ENCODE measurements at places on chromosomes 13 and 19.

DNA sequence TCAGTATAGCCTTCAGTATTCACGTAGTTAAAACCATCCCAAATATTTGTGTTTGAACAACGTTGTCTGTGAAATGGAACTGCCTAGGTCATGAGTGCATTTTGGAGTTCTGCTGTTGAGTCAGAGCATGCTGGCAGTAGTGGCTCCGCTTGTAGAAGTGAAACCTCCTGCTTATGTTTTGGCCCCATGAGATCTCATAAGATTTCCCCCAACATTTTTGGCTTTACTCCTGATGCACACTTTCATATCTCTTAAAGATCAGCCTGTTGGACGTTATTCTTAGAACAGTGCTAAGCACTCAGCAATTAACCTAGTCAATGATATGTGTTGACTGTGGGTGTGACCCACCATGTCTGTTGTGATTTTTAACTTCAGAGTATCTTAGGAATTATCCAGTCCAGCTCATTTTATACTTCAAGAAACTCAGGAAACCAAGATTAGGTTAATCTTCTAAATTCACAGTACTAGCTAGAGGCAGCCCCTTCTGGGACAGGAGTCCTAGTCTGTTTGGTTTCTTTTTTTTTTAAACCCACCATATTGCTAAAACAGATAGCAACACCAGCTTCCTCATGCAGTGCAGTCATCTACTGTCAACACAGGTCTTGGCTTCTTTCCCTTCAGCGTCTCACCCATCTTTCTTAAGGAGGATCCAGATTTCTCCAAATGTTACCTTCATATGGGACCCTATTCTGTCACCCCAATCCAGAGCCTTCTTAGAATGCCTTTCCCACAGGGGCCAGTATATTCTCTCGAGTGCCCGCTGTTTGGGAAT, 26.2 kb downstream of the RAP2A start:
- no peak for DNase-seq

GRCh38 chr13:42650506-42650905, 76.6 kb downstream of the TNFSF11 start:
- no peak for DNase-seq

- no peak for DNase-seq
Observed at GRCh38 chr19:32222556-32222955, 122.9 kb upstream of the ZNF507 start.

DNA sequence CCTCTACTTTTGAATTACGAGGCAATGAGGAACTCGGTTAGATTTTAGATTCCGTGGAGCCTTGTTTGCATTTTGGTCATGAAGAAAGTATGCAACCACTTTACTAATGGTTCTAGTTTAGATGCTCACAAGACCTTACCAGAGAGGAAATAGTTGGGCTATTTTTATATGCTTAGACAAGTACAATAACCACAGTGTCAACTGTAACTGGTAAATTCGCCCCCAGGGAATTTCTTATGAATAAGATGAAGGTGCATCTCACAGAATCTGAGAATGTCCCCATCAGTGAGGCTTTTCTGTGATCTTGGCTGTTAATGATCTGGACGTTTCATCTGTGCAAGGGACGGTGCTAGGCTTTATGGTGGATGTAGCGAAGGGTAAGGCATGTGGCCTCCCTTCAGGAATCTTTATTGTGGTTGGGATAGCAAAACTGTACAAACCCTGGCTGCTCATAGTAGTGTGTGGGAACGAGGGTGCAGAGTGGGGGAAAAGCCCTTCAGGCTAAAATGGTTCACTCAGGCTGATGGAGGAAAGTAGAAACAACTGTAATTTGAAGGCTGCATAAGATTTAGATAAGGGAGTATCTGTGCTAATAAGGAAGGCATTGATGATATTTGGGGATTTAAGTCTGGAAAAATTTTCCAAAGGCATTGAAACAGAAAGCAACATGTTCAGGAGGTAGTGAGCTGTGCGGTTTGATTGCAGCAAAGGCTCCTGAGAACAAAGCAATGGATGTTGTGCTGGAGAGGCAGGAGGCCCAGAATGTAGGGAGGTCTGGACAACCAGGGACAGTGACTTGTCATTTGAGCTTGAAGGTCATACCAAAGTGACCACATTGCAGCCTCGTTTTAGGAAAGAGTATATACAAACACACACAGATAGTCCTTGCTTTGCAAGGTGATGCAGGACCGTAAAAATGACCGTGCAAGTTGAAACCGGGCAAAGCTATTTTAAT, 28.4 kb downstream of the UBAC2 start:
- DNase-seq: no peak

GRCh38 chr13:52779103-52779502, 39.5 kb upstream of the CNMD start:
- no peak for DNase-seq

GRCh38 chr13:86608701-86609100, 809.5 kb upstream of the SLITRK6 start:
- DNase-seq: no peak

GRCh38 chr13:113839536-113840204, 24.2 kb downstream of the GAS6 start:
- no peak for DNase-seq

DNA sequence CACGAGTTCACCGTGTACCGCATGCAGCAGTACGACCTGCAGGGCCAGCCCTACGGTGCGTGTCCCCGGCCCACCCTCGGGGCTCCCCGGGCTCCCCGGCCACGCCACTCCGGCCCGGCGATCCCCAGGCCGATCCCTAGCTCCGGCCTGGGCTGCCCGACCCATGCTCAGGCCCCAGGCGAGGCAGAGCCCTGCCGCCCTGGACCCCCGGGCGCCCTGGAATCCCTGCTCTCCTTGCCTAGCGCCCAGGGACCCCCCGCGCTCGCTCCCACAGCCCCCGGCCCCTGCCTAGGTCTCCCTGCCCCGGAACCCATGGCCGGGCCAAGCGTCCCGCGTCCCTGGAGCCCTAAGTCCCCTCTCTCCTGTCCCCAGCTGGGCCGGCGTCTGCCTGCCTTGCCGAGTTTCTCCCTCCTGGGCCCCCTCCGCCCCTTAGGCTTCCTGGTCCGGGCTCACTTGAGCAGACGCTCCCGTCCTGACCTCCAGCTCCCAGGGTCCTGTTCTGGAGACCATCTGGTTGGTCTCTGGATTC, 494 bp downstream of the NCLN start:
- DNase-seq: no peak

GRCh38 chr13:51495316-51495715, 42.5 kb upstream of the INTS6 start:
- no peak for DNase-seq

DNA sequence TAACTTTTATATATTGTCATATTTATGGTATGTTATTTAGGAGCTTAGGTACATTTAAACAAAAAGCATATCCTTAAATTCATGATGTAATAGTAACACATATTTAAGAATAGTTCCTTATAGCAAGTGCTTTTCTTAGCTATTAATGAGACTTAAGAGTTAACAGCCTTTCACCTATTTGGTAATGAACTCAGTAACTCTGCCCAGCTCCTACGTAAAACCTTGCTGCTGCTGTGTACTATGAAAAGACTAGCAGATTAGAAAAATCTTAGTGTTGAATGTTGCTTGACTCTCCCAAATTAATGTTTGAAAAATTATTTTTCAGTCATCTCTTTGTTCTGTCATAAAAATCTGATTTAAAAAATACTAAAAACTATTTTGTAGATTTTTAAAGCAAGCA, 6.9 kb downstream of the GPR180 start:
- no peak for DNase-seq

GRCh38 chr13:111431206-111431605, 110.8 kb downstream of the TEX29 start:
- no peak for DNase-seq

DNA sequence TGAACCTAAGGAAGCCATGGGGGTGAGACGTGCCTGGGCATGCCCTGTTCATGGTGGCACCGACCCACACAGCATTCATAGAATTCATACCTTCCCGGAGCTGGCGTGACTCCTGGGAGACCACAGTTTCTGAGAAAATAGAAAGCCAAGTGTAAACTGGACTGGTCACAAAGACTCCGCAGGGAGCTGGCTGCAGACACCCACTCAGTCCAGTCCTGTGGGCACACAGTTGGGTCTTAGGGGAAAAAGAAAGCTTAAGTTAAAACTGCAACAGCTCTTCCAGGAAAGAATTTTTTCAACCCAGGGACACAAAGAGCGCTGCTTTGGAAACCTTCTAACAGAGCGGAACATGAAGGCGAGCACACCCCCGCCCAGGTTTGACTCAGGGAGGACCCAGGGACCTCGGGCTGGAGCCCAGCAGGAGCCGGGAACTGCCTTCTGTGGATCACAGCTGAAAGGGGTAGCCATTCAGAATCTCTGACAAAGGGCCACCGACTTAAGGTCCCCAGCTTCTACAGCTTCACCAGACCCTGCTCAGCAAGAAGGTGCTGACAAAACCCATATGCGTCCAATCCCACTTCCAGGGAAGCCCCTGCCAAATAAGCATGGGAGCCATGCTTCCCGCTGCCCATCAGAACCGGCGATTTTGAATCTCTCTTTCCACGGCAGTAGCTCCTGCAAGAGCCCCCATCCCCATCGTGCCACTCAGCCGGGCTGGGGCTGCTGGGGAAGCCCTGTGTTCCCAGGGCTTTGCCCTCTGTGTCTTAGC, 183.7 kb downstream of the COL4A1 start:
- DNase-seq: no peak

- no peak for DNase-seq
Observed at GRCh38 chr13:68851026-68851425, 1256.6 kb upstream of the ATXN8OS start.

DNA sequence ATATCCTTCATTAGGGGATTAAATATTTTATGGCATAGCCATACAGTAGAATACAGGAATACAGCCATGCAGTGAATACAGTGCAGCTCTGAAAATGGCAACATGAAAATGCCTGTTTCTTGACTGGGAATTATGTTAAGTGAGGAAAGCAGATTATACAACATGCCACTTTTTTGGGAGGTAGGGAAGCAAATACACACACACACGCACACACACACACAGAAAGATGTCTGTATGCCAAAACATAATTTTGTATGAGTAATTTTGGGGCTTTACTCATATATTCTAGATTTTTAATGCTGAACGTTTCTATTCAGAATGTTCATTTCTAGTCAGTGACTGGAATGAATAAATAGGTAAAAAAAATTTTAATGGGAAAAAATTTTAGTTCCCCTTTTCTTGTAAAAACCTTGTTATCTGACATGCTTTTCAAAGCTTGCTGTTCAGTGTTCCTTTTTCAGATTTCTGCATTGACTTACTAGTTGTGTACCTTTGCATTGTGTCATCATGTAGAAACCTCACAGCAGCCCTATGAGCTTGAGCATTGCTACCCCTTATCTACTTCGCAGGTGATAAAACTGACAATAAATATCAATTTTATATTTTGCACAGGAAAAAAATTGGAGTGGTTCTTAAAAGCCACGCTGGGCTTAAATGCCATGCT, 7.8 kb downstream of the GPR183 start:
- DNase-seq: no peak

DNA sequence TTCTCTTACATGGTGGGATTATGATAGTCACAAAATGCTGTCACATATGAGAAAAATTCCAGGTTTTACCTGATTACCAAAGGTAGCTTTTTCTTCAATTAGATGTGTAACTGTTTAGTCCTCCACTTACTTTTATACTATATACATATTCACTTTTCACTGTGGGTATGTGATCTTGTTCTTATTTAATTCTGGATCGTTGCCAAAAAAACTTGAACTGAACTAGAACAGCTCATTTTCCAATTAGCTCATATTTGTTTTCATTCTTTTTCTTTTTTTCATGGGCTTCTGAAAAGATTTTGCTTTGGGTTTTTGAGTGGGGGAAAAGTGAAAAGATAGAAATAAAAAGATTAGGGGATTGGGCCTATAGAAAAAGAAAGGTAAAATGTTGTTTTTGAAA, 291.9 kb downstream of the NDFIP2 start:
- no peak for DNase-seq

DNA sequence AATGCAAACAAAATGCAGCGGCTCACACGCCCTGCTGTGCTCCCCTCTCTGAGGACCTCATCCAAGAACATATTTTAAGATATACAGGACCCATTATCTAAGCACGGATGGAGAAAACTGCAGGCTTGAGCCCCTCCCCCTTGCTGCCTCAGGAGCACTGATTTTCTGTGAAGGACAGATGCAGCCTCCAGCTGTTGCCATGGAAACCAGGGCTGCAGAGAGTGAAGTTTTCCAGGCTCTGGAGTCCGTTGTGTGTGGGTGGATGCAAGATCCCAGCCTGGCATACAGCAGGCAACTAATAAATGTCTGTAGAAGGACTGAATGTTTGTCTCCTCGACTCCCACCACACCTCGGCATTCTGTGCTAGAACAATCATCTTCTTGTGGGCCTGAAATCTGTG, 105.6 kb upstream of the PEG3 start:
- no peak for DNase-seq

- DNase-seq: no peak
Observed at GRCh38 chr13:96994017-96994857, at the start of gene OXGR1. Gene OXGR1 (minus strand): TSS chr13:96994476. CDS start chr13:96987759, 6,717 bp downstream.

GRCh38 chr19:3849092-3849491, 19.7 kb downstream of the ZFR2 start:
- DNase-seq: peak; percentile 32

- no peak for DNase-seq
Observed at GRCh38 chr13:30113983-30114570, 193.3 kb downstream of the KATNAL1 start.

DNA sequence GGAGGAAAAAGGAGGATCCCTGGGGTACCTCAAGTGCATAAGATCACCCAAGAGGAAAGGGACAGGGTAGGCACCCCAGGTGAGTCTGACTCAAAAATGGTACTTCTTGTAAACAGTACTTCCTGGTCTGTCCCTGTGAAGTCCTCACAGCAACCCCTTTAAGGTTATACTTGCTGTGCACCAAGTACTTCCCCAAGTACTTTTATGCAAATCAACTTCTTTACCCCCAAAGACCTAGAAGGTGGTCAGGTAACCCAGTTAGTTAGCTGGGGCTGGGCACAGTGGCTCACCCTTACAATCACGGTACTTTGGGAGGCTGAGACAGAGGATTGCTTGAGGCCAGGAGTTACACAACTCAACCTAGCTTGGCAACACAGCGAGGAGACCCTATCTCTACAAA, 2.5 kb downstream of the CALR start:
- DNase-seq: no peak

DNA sequence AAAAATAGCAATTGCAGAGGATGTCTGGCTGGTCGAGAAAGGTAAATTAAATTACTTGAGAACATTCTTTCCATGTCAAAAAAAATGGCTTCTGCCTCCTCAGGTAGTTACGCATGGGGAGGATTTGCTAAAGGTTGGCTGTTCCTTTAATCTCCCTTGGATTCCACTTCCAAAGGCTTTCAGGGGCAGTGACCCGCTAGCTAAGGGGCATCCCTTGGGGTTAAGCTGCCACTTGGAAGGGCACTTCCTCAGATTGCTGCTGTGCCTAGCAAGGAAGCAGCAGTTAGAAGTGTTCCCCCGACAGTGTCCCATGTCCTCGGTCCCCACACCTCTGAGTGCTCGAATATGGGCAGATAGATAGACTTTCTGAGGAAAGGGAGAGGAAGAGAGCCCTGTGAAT, 108.5 kb downstream of the RGCC start:
- DNase-seq: no peak
